ENCODE measurements at places on chromosomes 16 and 17.
A peak's percentile ranks its signal among the peaks of the same experiment; 100 is the strongest.

GRCh38 chr16:3873482-3874173 lies 6.9 kb downstream of the CREBBP start:
- H3K27me3 ChIP-seq, result no peaks in the 10 kb centered on the region
- no peak overlapping the region for H3K4me3 ChIP-seq
- no peak for DNase-seq
- peaks cover 39% of the 10 kb centered on the region for H3K36me3 ChIP-seq
- peak overlapping the region; percentile 41 for H3K27ac ChIP-seq
- peaks cover 13% of the 10 kb centered on the region for H3K4me1 ChIP-seq

- peak overlapping the region; percentile 79 for H3K4me3 ChIP-seq
- no peak overlapping the region for H3K27ac ChIP-seq
- no peak for DNase-seq
- H3K36me3 ChIP-seq, result no peaks in the 10 kb centered on the region
- H3K4me1 ChIP-seq, result peaks cover 13% of the 10 kb centered on the region
Measured at GRCh38 chr17:77280304-77281121, 139.7 kb downstream of the SEC14L1 start.

DNA sequence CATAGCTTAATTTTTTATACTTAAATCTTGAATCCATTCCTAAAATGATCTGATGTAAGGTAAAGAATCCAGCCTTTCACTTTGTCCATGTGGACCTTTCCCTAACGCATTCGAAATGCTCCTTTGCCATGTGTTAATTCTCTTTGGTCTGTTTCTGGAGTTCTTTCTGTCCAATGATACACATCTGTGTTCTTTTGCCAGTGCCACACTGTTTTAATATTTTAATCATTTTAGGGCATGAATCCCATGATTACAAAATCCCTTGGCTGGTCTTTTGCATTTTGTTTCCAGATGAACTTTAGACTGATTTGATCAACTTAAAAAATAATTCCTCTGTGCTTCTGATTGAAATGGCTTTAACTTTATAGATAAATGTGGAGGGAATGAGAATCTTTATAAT lies 74.1 kb downstream of the NTN1 start:
- no peaks in the 10 kb centered on the region for H3K36me3 ChIP-seq
- peaks cover 2% of the 10 kb centered on the region for H3K27me3 ChIP-seq
- no peaks in the 10 kb centered on the region for H3K4me1 ChIP-seq
- no peak overlapping the region for H3K4me3 ChIP-seq
- no peak overlapping the region for H3K27ac ChIP-seq
- DNase-seq, result no peak

DNA sequence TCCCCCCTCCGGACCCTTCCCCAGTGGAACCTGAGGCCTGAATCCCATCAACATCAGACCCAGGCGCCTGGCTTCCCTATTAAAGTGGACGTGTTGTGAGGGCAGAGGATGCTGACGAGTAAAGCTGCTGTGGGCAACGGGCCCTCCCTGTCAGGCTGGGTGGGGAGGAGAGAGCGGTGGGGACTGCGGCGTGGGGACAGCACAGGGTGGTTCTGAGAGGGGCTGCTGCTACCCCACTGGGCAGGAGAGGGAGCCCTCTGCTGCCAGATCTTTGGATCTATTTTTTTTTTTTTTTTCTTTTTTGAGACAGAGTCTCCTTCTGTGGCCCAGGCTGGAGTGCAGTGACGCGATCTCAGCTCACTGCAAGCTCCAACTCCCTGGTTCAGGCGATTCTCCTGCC lies 5.9 kb downstream of the CA5A start:
- no peak overlapping the region for H3K27ac ChIP-seq
- H3K27me3 ChIP-seq, result peaks cover 5% of the 10 kb centered on the region
- H3K4me3 ChIP-seq, result no peak overlapping the region
- peaks cover 10% of the 10 kb centered on the region for H3K4me1 ChIP-seq
- H3K36me3 ChIP-seq, result no peaks in the 10 kb centered on the region

DNA sequence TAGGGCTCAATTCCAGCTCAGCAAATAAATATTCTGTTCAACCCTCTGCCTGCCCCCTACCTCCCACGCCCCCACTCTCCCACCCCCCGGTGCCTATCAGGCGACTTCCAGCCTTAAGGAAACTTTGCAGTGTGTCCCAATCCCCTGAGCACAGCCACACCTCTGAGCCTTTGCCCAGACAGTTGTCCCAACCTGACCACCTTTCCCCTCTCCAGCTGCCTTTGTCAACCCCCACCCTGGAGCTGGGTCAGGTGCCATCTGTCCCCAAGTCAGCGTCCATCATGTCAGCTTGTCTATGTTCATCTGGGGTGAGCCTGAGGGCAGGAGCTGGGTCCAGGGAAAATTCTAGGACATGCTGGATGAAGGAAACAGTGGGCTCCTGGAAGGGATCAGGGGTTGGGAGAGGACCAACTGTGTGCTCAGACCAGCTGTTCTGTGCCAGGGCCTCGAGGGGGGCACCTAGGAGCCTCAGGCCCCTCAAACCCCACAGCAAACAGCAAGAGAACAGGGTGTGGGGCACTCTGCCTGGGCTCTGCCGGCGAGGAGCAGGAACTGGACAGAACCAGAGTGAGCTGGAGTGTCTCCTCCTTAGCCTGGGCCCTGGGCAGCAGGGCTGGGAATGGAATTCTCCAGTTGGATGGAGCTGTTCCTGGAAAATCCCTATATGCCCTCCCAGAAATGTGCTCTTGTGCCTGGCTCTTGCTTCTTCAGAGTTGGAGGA lies 17.8 kb downstream of the CDH16 start:
- H3K36me3 ChIP-seq, result no peaks in the 10 kb centered on the region
- DNase-seq, result no peak
- no peak overlapping the region for H3K27ac ChIP-seq
- H3K27me3 ChIP-seq, result no peaks in the 10 kb centered on the region
- H3K4me3 ChIP-seq, result no peak overlapping the region
- peaks cover 6% of the 10 kb centered on the region for H3K4me1 ChIP-seq

DNA sequence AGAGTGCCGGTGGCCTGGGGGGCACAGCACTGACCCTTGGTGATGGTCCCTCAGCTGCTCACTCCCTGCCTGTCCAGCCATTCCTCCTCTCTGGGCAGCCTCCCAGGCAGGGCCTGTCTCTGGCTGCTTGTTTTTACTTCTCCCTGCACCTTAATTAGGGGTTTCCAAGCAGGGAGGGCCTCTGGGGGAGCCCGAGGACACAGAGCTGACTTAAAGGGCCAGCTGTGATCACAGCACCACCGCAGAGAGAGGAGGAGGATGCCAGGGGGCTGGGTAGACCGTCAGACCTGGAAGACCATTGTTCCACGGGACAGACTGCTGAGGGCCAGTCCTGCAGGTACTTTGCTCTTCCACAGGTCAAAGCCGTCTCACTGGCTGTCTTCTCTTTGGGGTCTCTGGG lies 1.2 kb upstream of the DPH1 start:
- H3K27me3 ChIP-seq, result peaks cover 8% of the 10 kb centered on the region
- no peaks in the 10 kb centered on the region for H3K36me3 ChIP-seq

DNA sequence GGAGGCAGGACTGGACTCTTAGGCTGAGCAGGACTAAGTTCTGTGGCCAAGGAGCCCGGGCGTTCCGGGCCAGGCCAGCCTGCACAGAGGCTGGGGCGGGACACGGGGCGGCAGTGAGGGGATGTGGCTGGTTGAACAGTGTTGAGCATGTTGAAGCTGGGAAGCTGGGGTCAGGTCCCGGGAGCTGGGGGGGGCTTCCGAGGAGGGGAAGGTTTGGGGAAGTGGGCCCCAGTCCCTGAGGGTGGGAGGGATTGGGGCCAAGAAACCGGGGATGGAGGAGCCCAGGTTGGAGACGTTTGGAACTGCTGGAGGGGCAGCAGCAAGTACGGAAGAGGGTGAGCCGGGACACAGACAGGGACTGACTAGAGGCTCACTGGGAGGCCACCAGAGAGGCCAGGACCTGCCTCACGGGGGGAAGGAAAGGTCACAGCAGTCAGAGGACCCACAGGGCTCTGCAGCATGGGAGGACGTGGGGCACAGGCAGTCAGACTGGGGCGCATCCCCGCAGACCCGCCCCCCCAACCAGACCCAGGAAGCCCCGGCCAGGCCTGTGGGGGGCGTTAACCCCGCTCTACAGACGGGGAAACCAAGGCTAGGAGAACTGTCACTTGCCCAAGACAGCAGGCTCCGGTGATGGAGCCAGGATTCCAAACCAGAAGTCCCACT lies 9.5 kb downstream of the TAX1BP3 start:
- no peaks in the 10 kb centered on the region for H3K27me3 ChIP-seq
- peaks cover 35% of the 10 kb centered on the region for H3K36me3 ChIP-seq
- H3K4me1 ChIP-seq, result peaks cover 9% of the 10 kb centered on the region
- DNase-seq, result no peak
- no peak overlapping the region for H3K4me3 ChIP-seq
- H3K27ac ChIP-seq, result no peak overlapping the region

DNA sequence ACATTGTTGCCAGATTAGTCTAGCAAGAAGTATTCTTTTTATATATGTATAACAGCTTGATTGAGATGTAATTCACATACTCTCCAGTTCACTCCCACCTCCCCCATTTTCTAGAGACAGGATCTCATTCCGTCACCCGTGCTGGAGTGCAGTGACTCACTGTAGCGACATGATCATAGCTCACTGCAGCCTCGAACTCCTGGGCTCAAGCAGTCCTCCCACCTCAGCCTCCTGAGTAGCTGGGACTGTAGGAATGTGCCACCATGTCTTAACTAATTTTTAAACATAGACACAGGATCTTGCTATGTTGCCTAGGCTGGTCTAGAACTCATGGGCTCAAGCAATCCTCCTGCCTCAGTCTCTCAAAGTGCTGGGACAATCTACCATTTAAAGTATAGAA lies 3.3 kb upstream of the RSAD1 start:
- H3K27ac ChIP-seq, result no peak overlapping the region
- peaks cover 9% of the 10 kb centered on the region for H3K4me1 ChIP-seq
- no peaks in the 10 kb centered on the region for H3K36me3 ChIP-seq
- no peak for DNase-seq
- H3K4me3 ChIP-seq, result no peak overlapping the region

DNA sequence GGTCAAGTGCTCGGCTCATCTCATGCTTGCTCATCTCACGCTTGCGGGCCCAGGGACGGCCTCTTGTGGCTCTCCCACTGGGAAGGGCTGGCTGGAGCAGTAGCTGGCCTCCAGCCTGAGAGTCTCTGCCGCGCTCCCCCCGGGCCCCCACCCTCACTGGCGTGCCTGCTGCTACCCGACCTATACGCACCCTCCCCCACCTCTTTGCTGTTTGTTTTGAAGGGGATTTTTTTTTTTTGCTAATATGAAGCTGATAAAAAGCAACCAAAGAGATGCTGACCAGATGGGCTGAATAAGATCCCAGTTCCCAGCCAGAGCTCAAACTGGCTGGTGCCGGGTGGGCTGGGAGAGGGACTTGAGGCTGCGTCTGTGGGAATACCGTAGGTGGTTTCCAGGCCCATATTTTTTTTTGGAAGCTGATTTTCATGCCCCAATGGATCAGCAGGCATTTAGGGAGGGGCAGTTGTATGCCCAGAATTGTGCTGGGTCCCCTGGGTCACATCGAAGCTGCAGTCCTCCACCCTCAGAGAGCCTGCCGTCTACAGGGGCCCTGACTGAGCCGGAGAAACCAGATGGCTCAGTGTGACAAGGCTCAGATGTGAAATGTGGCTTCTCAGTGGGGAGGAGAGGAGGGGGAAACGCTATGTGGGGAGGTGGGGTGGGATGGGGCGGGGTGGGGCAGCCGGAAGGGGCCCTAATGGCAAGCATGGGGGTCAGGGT lies 115.0 kb downstream of the RAP1GAP2 start:
- no peak overlapping the region for H3K27ac ChIP-seq
- no peak overlapping the region for H3K4me3 ChIP-seq
- H3K4me1 ChIP-seq, result no peaks in the 10 kb centered on the region
- peaks cover 4% of the 10 kb centered on the region for H3K27me3 ChIP-seq

- H3K36me3 ChIP-seq, result no peaks in the 10 kb centered on the region
- no peak overlapping the region for H3K4me3 ChIP-seq
- H3K27me3 ChIP-seq, result no peaks in the 10 kb centered on the region
- H3K27ac ChIP-seq, result peak overlapping the region; percentile 59
Measured at GRCh38 chr17:57486882-57487301, 230.6 kb downstream of the MSI2 start.

GRCh38 chr17:76405967-76406647 lies 21.7 kb downstream of the SPHK1 start:
- H3K4me1 ChIP-seq, result no peaks in the 10 kb centered on the region
- peaks cover 27% of the 10 kb centered on the region for H3K36me3 ChIP-seq
- no peak for DNase-seq
- H3K27ac ChIP-seq, result no peak overlapping the region
- H3K27me3 ChIP-seq, result no peaks in the 10 kb centered on the region

DNA sequence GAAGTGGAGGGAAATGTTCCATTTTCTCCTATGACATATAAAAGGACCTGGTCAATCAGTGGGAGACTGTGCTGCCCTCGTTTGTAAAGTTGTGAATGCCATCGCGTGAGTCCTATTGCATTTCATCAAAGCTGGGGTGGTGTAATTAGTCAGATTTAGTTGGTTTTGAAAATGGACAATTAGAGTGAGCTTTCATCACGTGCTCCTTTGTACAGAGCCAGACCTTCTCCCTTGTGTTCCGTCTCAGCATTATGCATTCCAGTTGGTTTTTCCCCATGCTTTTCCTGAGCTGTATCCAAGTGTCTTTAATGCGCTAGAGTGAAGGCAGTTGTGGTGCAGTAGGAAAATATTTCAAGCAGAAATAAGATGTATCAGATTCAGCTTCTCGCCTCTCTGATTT lies 10.4 kb downstream of the SEC14L1 start:
- no peak for DNase-seq
- peaks cover 18% of the 10 kb centered on the region for H3K4me1 ChIP-seq
- H3K27ac ChIP-seq, result peak overlapping the region; percentile 18
- H3K36me3 ChIP-seq, result peaks cover 76% of the 10 kb centered on the region
